Sigmoid colon (tissue), 7 donors: ENCODE measurements at places on chromosomes 5 and 9. TPM values are rescaled to one million over a fixed set of nuclear protein-coding genes. Genes with fewer than 3 reads are reported as not detected.

EGR1 gene
- 36.6 TPM for total RNA-seq

GRCh38 chr5:107294211-107294550, 376.6 kb downstream of the EFNA5 start:
- no peak for DNase-seq

GRCh38 chr5:38077652-38078051, 180.7 kb upstream of the EGFLAM start:
- DNase-seq: no peak

GRCh38 chr9:6633378-6633777, 12.2 kb downstream of the GLDC start:
- no peak for DNase-seq

PDZD2 gene
- 11.7 TPM for total RNA-seq

GRCh38 chr5:132812123-132812765, 858 bp upstream of the SOWAHA start:
- DNase-seq: no peak

DNA sequence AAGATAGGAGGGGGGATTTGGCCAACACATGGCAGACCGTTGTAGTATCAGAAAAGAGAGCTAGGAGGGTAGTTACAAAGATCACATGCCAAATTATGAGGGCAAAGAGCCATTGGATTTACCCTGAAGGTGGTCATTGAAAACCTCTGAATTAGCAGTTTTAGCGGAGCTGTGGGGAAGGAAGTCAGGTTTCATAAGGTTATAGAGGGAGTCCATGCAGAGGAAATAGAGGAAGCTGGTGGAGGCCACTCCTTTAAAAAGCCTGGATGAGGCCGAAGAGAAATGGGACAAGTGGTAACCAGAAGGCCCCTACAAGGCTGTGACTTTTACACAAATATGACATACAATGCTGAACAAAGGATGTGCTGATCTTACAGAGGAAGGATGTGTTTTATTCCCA, 13.2 kb downstream of the DOCK8 start:
- DNase-seq: no peak

DNA sequence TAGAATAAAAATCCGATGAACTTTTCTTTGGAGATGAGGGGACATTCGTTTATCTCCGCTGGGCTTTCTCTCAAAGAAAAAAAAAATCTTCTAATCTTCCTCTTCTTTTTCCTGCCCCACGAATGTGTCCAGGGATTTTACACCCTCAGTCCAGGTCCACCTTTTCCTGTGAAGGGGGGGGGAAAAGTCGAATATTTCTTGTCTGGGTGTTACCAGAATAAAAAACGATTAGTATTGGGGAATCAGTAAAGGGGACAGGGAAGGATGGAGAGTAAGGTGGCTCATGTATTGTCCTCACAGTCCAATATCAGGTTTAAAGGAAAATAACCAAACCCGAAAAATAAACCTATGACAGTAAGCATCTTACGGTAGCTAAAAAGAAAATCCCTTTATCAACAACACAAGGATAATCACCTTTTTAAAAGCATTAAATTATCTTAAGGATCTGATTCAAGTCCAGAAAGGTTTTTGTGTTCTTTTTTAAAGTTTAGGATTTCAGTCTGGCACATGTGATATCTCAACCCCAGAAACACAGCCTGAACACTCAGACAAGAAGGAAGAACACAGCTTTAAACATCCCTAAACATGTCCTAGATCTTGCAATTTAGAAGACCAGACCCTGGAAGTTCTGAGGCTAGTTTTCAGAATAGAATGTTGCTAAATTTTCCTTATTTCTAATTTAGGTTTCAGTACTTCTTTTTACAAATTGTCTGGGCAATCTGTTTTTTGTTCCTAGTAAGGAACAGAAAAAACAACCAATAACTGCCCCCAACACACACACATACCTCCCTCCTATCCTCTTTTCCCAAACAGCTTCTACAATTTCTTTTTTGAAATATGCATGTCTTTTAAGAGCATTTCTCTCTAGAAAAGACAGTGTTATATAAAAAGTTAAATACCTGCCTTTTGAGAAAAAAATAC, 1.2 kb downstream of the ZNF608 start:
- no peak for DNase-seq

PHF24 gene
- total RNA-seq: 0.68 TPM

DNA sequence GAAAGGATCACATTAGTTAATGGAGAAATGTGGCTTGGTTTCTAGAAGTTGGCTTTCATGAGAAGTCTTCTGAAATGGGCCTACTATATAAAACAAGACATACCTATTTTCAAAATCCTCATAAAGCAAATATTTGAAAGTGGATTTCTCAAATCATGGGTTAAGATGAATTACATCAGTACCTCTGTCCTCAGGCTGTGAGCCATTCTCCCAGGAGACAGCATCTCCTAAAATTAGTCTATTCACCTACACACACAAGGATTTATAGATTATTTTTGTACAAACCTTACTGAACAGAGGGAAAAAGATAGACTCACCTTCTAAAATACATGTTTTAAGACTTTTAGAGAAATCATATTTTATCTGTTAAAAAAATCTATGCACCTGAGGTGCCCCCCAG, 32.1 kb upstream of the SPOCK1 start:
- DNase-seq: no peak

MCTP1 gene
- 12.8 TPM for total RNA-seq

DNA sequence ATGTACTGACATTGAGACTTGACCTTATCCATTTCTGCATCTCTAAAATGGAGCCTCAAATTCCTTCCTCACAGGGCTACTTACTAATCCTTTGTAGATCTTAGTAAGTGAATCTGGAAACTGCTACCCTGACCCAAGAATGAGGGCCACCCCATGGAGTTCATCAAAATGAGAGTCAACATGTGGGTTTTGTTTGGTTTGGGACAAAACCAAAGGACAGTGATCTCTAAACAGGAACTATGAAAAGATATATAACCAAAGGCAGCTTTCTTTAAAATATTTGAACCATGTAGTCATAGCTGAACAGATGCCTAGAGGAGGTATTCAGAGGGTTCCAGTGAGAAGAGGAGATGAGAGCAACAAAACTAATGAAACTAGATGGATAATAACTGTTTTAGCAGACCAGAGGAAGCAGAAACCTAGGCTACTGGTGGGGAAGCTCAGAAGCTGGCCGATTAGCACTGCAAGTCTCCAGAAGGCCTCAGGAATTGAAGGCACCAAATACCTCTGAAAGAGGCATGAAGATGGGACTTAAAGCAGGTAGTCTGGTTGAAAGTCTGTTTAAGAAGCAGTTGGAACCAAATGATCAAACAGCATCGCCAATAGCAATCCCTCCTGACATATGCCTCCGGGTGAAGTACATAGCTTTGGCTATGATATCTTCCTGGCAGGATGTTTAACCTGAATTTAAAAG, 45.8 kb downstream of the THOC3 start:
- DNase-seq: no peak

DNA sequence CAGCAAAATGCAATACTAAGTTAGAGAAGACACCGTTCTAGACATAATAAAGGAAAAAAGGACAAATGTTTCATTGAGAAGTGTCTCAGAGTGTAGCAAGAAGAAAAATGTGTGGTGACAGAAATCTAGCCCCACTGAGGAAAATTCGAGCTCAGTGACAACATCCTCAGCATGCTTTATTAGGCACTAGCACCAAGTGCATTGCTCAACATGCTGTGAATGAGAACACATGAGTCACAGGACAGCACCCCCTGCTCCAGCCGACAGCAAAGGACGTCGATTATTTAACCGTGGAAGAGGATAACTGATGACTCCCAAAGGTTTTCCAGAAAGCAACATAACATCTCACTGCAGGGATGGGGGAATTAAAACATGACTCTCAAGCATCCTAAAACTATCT, 182.7 kb downstream of the GNAQ start:
- peak; percentile 92 for DNase-seq

FBLL1 gene
- total RNA-seq: 0.83 TPM
